ENCODE measurements at places on chromosomes 7 and 10. TPM values are rescaled to one million over a fixed set of nuclear protein-coding genes. Genes with fewer than 3 reads are reported as not detected.

DNA sequence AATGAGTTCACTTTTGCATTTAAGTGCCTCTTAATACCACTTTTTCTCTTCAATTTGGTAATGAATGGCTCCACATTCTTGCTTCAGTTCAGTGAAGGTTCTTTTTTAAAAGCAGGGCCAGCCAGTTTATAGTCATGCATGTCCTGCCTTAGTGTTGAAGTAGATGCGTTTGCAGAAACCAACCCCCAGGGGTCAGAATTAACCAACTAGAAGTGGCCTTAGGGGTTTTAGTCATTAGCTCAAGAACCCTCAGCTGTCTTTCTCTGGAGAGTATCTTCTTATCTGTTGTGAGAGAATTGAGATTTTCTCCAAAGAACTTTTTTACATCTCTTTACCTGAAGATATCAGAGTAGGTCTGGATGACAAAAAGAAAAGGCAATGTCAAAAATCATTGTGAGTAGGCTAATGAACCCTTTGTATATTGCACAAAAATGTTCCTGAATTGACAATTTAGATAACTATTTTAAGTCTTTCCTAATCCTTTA, 82.2 kb downstream of the PIK3CG start:
- H3K27ac ChIP-seq = no peak overlapping the region
- H3K4me1 ChIP-seq = peaks cover 19% of the 10 kb centered on the region
- H3K27me3 ChIP-seq = no peaks in the 10 kb centered on the region
- no peak overlapping the region for H3K4me3 ChIP-seq
- H3K36me3 ChIP-seq = no peaks in the 10 kb centered on the region
- peak; percentile 36 for DNase-seq

DNA sequence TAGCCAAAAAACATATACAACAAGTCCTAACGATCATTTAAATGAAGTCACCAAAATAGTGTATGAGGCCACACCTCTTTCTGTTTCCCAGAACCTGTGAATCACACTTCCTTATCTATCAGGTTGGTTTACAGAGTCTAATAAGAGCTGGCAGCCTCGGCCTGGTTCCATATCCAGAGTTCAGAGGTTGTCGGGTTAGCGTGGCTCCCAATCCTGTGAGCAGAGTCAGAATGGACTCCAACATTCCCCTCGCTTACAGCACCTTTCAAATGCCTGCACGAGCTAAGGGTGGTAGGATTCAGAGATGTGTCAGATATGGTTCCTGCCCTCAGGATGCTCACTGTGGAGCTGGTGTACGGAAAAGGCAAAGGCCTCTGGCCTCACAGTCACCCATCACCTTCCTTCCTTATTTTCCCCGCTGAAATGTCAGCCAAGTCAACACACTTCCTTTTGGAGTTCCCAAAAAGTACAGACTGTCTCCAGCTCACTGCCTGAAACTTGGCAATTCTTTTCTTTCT, 6.0 kb downstream of the IL15RA start:
- no peak overlapping the region for H3K4me3 ChIP-seq
- no peaks in the 10 kb centered on the region for H3K36me3 ChIP-seq
- peak overlapping the region; percentile 79 for H3K27ac ChIP-seq
- H3K4me1 ChIP-seq = peaks cover 28% of the 10 kb centered on the region
- no peaks in the 10 kb centered on the region for H3K27me3 ChIP-seq

- peak; percentile 70 for DNase-seq
- no peaks in the 10 kb centered on the region for H3K4me1 ChIP-seq
- no peak overlapping the region for H3K27ac ChIP-seq
- H3K27me3 ChIP-seq = no peaks in the 10 kb centered on the region
- H3K36me3 ChIP-seq = no peaks in the 10 kb centered on the region
These were observed 52.2 kb downstream of the GPR158 start for GRCh38 chr10:25226775-25227682.

DNA sequence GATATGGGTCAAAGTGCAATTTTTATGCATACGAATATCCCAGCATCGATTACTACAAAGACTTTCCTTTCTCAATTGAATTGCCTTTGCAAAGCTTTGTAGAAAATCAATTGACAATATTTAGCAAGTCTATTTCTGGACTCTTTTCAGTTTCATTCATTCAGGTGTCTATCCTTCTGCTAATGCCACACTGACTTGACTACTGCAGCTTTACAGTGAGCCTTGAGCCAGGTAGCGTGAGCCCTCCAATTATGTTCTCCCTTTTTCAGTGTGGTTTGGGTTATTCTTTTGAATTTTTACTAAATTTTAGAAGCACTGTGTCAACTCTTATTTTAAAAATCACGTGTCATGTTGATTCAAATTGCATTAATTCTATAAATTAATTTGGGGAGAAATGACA, 19.5 kb upstream of the AKR1E2 start:
- H3K4me3 ChIP-seq = no peak overlapping the region
- no peak overlapping the region for H3K27ac ChIP-seq
- H3K36me3 ChIP-seq = no peaks in the 10 kb centered on the region
- no peaks in the 10 kb centered on the region for H3K27me3 ChIP-seq
- H3K4me1 ChIP-seq = no peaks in the 10 kb centered on the region

The FIGNL1 gene
- 0.29 TPM for total RNA-seq

The C10orf105 gene
- total RNA-seq = not detected
